MCF 10A (cell line): ENCODE measurements at places on chromosomes 11 and 22.

- no peak for DNase-seq
These were observed 32.0 kb upstream of the LINC01488 start for GRCh38 chr11:69449320-69450063.

- no peak for DNase-seq
These were observed at the start of gene CNTN5 for GRCh38 chr11:99020352-99021225. TSS of gene CNTN5 (plus strand) at chr11:99020949.

GRCh38 chr11:1064167-1064566, 10.5 kb upstream of the MUC2 start:
- DNase-seq: no peak

GRCh38 chr11:114953039-114953438, 274.7 kb downstream of the NXPE2 start:
- peak; percentile 11 for DNase-seq

DNA sequence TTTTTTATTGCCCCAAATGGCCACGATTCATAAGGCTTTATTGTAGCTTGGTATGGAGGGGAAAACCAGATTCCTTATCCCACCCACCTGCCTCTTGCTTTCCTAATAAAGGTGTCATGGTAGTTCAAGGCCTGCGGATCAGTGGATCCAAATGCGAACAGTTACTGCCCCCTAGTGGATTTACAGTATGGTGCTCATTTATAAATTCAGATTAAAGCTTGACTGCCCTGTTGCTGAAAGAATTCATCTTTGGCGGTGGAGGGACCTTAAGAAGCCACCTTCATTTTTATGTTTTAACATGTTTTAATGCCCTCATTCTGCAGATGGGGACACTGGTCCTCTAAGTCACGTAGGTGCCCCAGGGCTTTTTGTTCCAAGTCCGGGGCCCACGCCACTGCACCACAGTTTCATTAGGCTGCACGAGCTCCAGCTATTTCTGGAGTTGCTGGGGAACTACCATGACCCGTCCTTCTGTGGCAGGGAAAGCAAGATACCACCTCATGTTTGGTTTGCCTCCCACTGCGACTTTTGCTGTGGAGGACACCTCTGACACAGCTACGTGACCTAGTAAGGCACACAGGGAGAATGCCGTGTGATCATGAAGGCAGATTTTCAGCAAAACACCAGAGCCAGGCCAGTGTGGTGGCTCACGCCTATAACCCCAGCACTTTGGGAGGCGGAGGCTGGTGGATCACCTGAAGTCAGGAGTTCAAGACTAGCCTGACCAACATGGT, 15.6 kb upstream of the INCENP start:
- peak; percentile 69 for DNase-seq

- peak; percentile 46 for DNase-seq
These were observed 70.0 kb downstream of the SGSM1 start for GRCh38 chr22:24875862-24876506.

- DNase-seq: no peak
These were observed 17.7 kb upstream of the C11orf24 start for GRCh38 chr11:68289456-68289855.

DNA sequence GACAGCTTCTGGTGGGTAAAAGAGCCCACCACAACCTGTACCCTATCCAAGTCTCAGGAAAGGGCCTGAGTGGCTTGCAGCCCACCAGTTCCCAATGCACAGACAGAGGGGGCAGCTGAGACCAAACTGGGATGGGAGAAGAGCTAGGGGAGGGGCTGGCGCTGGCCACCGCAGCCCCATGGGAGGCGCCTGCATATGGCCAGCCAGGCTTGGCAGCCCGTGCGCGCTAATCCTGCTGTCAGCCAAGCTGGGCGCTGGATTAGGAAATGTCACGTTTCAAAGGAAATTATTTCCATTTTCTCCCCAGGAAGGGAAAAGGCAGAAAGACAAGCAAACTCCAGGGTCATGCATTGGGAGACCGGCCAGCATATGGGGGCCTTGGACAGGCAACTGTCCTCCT, 236.8 kb downstream of the BUD13 start:
- no peak for DNase-seq

DNA sequence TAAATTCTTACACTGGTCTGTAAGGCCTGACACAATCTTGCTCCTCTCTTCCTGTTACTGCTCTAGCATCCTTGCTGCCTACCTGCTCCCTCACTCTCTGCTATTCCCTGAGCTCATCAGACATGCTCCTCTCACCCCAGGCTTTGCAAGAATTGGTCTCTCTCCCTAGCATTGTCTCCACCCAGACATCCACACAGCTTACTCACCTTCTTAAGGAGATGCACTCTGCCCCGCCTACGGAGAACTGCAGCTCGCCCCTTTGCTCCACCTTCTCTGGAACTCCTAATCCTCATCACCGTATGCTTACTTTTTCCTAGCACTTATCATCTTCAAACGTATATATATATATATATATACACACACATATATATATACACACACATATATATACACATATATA, 23.3 kb upstream of the TMPRSS5 start:
- DNase-seq: peak; percentile 24

DNA sequence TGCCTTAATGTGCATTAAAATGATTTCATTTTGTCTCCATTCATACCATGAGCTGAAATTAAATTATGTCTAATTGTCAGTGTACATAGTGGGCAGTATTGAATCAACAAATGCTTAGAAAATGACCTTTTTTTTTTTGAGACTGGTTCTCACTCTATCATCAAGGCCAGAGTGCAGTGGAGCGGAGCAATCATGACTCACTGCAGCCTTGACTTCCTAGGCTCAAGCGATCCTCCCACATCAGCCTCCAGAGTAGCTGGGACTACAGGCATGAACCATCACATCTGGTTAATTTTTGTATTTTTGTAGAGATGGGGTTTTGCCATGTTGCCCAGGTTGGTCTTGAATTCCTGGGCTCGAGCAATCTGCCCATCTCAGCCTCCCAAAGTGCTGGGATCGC, 117.0 kb upstream of the BLID start:
- DNase-seq: no peak

DNA sequence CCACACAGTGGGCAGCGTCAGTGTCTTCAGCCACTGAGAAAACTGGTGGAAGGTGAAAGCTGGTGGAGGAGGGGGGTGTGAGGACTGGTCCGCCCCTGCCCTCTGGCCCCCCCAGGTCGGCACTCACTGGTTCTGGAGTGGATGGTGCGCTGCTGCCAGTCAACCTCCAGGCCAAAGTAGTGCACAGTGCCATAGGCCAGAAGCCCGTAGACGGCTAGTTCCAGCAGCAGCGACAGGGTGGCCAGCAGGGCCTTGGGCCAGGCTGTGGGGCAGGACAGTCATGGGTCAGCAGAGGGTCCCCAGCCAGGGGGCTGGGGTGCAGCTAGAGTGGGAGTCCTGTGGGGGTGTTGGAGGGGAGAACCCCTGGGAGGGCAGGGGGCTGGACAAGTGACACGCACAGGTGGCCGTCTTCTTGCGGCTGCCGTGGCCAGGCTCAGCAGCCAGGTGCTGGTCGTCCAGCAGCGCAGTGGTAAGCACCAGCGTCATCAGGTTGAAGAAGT, 2.2 kb downstream of the LMF2 start:
- DNase-seq: no peak

DNA sequence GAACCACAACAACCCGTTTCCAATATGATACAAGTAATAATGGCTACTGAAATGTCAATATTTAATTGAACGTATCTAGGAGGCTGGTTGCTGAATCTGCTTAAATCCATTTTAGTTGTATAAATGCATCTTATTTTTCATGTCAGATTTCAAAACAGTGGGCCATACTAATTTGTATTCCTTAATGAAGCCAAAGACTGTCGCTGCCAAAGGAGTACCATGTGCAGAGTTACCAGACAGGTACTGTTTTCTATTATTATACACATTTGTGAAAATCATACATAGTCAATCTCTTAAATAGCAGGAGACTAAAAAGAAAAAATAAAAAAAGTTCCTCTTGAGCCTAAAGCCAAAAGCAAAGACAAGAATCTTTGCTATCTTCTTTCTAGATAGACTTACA, 632.3 kb downstream of the LRRC4C start:
- no peak for DNase-seq

DNA sequence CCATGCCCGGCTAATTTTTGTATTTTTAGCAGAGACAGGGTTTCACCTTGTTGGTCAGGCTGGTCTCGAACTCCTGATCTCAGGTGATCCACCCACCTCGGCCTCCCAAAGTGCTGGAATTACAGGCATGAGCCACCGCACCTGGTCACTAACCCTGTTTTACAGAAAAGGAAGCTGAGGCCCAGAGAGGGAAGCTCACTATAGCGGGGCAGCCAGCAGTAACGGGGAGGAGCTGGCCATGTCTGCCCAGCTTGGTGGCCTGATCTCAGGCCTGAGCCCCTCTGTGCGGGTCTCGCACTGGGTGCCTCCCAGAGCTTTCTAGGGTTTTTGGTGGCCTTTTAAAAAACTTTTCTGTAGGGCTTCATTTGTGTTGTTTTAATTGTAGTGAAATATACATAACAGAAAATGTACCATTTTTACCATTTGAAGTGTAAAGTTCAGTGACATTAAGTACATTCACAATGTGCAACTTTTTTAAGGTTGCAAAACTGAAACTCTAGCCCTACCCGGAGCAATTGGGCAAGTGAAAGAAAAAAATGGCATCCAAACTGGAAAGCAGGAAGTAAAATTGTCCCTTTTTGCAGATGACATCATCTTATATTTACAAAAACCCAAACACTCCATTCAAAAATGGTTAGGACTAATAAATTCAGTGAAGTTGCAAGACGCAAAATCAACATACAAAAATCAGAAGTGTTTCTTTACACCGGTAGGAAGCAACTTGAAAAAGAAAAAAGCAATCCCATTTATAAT, 14.5 kb upstream of the CYTH4 start:
- no peak for DNase-seq

GRCh38 chr11:102225689-102226568, 91.4 kb upstream of the BIRC3 start:
- DNase-seq: peak; percentile 71

- DNase-seq: no peak
These were observed 545.2 kb upstream of the CCDC179 start for GRCh38 chr11:23405350-23405937.

- DNase-seq: no peak
These were observed 46.5 kb downstream of the SLC5A12 start for GRCh38 chr11:26675233-26675928.

DNA sequence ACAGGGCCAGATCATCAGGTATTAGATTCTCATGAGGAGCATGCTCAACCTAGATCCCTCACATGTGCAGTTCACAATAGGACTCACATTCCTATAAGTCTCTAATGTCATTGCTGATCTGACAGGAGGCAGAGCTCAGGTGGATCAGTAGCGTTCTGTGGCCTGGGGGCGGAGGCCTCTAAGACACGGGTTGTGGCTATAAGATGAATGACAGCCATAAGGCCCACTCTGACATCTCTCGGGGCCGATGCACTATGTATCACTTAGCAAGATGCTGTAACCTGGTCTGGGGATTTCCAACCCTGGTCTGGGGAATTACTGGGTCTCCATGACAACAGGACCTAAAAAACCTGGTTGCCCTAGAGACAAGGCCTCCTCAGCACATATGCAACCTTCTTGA, 932.7 kb downstream of the TBC1D22A start:
- DNase-seq: no peak

GRCh38 chr11:118629761-118630661, 22.6 kb downstream of the PHLDB1 start:
- no peak for DNase-seq

- DNase-seq: peak; percentile 35
These were observed 3.8 kb downstream of the TIMM8B start for GRCh38 chr11:112082729-112083128.

DNA sequence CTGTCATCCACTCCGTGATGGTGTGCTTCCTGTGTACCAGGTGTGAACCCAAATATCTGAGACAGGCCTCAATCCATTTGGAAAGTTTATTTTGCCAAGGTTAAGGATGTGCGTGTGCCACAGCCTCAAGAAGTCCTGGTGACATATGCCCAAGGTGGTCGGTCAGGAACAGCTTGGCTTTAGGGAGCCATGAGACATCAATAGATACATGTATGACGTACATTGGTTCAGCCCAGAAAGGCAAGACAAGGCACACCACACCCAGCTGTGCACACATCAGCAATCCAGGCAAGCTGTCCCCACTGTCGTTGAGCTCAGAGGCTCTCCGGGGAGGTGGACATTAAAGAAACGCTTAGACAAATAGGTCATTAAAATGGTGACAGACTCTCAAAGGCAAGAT, 56.8 kb upstream of the SHANK2 start:
- no peak for DNase-seq

- no peak for DNase-seq
These were observed 90.4 kb downstream of the SERGEF start for GRCh38 chr11:17922416-17922788.

- peak; percentile 87 for DNase-seq
These were observed 6.9 kb upstream of the RAD9A start for GRCh38 chr11:67384851-67385366.
